ENCODE measurements at places on chromosomes 5 and 9.
A peak's percentile ranks its signal among the peaks of the same experiment; 100 is the strongest.

GRCh38 chr9:133063500-133064231 is 1.9 kb downstream of the CEL start:
- DNase-seq = no peak

GRCh38 chr9:18726546-18726945 is 252.6 kb downstream of the ADAMTSL1 start:
- DNase-seq = no peak

DNA sequence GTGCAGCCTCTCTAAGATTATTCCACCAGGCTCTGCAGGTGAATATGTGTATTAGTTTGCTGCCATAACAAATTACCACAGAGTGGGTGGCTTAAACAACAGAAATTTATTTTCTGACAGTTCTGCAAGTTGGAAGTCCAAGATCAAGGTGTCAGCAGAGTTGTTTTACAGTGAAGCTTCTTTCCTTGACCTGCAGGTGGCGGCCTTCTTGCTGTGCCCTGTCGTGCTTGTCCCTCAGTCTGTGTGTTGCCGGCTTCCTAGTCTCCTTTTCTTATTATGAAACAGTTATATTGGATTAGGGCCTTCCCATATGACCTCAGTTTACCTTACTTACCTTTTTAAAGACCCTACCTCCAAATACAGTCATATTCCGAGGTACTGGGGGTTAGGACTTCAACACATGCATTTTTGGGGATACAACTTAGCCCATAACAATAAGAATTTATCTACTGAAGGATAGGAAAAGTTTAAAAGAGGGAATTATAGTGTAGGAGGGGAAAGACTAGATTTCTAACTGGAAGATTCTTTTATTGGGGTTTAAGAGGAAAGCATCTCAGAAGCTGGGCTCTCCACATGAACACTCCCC is 97.4 kb downstream of the OSTF1 start:
- DNase-seq = no peak

GRCh38 chr5:12951846-12952245 is 992.6 kb downstream of the DNAH5 start:
- no peak for DNase-seq

DNA sequence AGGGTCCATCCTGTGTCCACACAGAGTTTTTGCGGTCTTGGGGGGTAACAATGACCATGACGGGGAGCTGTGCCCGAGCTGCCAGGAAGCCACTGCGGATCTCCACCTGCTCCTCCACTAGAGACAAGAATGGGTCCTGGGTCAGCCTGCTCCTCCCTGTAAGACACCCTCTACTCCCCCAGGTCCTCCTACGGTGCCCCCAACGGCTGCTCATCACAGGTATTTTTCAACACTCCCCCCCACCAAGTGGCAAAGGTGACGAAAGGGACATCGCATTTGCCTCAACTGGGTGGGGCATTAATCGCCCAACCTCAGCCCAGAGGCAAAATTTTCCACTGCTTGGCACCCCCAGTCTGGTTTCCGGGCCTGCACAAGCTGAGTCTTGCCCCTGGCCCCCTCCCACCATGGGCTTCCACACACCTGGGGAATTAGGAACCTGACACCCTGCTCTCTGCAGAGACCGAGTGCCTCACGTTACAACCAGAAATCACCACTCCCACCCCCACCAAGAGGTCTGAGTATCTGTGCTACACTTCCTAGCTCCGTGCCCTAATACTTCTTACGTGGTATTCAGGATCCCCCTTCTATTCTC is 9.6 kb downstream of the NOL6 start:
- DNase-seq = no peak

- DNase-seq = no peak
Observed at GRCh38 chr9:130934702-130935647, 4.1 kb downstream of the FIBCD1 start.

- no peak for DNase-seq
Observed at GRCh38 chr5:126052791-126053190, 370.4 kb upstream of the GRAMD2B start.

DNA sequence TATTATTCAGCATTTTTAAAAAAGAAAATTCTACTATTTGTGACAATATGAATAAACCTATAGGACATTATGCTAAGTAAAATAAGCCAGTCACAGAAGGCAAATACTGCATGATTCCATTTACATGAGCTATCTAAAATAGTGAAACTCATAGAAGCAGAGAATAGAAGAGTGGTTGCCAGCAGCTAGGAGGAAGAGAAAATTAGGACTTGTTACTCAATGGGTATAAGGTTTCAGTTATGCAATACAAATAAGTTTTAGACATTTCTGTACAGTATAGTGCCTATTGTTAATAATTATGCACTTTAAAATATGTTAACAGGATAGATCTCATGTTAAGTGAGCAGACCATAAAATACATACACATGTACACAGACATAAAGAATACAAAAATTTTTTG is 73.8 kb upstream of the SPINK5 start:
- no peak for DNase-seq

GRCh38 chr5:97355775-97356174 is 172.7 kb upstream of the RIOK2 start:
- DNase-seq = no peak

- peak; percentile 16 for DNase-seq
Observed at GRCh38 chr5:68962757-68963484, 130.9 kb upstream of the SLC30A5 start.

DNA sequence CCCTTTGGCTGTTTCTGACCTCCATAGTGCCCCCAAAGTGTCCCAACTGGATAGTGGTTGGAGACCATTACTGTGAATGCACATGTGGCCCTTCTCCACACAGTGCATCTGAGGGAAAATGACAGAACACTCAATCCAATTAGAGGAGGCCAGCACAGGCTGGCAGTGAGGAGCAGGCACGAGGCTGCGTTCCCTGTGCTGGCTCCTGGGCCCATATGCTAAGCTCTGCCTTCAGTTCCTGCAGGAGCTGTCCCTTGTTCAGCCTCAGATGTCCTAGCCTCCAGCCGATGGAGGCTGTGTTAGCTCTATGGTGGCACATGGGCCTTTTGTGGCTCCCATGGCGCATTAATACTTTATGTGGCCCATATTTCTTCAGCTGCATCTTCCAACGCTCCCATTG is 35.8 kb downstream of the ALG2 start:
- DNase-seq = peak; percentile 12

DNA sequence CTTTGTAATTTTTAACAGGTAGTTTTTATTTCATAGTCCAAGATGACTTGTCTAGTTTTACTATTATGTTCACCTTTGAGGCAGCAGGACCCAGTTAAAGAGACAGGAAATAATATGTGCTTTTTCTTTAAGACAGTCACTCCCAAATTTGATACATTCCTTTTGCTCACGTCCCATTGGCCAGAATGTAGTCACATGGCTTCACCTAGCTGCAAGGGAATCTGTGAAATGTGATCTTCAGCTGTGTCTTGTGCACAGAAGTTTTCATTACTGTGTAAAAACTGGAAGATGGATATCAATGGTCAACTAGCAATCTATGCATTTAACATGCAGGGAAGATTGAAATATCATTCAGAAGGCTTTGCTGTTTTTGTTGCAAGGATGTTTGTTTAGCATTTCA is 41.1 kb downstream of the XRCC4 start:
- DNase-seq = no peak

DNA sequence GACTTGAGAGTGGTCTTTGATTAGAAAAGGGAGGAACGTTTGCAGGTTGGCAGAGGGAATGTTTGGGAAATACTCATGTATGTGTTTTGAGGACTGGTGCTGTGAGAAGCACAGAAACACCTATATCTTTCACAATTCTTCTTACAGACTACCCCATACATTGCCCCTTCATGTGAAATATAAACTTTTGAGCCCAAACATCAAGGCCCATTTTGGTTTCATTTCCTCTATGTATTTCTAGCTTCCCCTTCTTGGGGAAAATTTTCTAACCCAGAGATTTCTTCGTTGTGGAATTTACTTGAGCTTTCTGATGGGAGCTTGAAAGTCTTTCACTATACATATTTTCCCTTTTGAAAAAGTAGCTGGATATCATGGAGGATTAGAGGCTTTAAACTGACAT is 67.6 kb downstream of the FYB1 start:
- DNase-seq = no peak

DNA sequence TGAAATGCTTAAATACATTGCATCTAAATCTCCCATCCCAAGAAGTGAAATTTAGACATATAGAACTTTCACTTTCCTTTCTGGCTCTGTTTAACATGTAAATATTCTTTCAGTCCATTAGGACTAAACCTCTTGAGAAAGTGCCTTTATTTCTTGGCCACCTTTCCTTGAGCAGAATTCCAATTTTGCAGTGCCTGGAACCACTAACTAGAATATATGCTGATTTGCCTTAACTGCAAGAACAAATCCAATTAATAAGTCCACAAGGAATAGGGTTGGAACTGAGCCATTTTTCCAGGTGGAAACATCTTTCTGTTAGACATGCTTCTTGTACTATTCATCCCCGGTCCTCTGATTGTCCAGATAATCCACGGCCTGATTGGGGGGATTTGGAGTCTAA is 478.0 kb downstream of the ENC1 start:
- no peak for DNase-seq

GRCh38 chr9:110320651-110321445 is 16.8 kb downstream of the TXNDC8 start:
- DNase-seq = no peak

GRCh38 chr5:68369023-68369359 is 153.4 kb downstream of the PIK3R1 start:
- no peak for DNase-seq

All from NCI-H1694 (cell line).